C1 segment of cervical spinal cord (tissue), 14 donors: ENCODE measurements at places on chromosomes 4 and X.
A peak's percentile ranks its signal among the peaks of the same experiment; 100 is the strongest.

GRCh38 chr4:136302566-136302965 is 1229.7 kb downstream of the PCDH18 start:
- DNase-seq = no peak

DNA sequence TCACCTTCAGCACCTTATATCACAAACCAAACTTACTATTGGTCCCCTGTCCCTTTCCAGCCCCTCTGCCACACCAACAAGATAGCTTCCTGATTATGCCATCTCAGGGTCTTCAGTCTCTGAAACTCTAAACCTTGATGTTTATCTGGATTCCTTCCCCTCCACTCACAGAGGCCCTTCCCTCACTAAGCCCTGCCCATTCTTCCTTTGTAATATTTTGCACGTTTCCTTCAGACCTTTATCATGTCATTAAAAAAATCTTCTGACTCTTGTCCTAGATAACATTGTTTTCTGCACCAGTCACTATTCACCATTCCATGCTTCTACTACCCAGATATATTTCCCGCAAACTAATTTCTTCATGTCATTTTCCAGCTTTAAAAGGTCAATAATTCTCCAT is 17.7 kb upstream of the CEP135 start:
- no peak for DNase-seq

GRCh38 chrX:10769195-10769594 is 148.8 kb upstream of the MID1 start:
- DNase-seq = peak; percentile 2

DNA sequence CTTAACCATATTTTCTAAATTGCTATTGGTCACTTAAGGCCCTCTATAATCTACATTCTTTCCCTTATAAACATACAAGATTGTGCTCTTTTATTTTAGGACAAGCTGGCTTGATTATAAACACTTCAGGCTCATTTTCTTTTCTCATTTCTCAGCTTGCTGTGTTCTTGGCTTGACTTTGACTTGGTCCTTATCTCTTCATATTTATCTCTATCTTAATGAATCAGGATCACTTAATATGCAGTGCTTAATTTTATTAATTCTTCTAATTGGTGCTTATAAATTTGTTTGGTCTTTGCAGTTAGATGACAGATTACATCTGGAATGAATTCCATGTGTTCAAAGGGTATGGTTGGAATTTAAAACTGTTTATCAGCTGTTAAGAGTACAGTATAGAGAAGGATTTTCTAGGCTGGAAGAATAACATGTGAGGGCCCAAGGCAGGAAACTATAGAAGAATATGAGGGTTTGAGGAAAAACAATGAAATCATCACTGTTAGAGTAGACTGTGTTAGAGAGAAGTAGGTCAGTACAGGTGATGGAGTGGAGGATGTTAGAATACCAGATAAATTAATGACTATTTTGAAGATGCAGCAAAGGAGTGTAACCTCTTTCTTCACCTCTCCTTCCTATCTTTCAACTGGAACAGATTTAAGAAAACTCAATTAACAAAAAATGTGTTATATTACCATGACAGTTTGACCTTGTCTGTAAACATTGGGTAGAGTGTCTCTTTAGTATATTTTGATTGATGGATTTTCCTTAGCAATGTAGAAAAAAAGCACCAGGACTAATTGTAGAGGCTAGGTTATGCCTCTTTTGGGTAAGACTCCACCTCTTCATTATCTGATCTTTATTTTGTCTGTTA is 169.6 kb downstream of the RAPGEF2 start:
- no peak for DNase-seq

- DNase-seq = peak; percentile 10
These were observed 187.5 kb downstream of the QDPR start for GRCh38 chr4:17324386-17324830.

DNA sequence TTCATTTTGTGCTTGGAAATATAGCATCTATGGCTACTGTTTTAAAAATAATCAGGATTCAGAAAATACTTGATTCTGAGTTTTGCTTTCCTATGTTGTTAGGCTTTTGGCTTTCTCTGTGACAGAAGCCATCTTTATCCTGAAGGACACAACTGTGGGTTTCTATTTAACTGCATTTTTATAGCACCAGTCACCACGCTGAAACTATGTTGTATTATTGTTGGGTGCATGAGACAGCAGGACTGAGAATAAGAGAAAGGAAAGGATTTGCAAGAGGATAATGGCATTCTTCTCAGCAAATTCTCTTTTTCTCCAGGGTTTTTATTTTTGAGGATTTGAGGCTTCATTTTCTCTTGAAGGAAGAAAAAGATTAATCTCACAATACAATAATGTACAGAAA is 10.1 kb upstream of the NEUROG2 start:
- no peak for DNase-seq

- DNase-seq = no peak
These were observed 39.8 kb upstream of the KLHL13 start for GRCh38 chrX:118156254-118156952.

- no peak for DNase-seq
These were observed 9.4 kb downstream of the IL15 start for GRCh38 chr4:141645611-141646340.

- DNase-seq = no peak
These were observed 16.6 kb downstream of the LRPAP1 start for GRCh38 chr4:3515646-3516045.

DNA sequence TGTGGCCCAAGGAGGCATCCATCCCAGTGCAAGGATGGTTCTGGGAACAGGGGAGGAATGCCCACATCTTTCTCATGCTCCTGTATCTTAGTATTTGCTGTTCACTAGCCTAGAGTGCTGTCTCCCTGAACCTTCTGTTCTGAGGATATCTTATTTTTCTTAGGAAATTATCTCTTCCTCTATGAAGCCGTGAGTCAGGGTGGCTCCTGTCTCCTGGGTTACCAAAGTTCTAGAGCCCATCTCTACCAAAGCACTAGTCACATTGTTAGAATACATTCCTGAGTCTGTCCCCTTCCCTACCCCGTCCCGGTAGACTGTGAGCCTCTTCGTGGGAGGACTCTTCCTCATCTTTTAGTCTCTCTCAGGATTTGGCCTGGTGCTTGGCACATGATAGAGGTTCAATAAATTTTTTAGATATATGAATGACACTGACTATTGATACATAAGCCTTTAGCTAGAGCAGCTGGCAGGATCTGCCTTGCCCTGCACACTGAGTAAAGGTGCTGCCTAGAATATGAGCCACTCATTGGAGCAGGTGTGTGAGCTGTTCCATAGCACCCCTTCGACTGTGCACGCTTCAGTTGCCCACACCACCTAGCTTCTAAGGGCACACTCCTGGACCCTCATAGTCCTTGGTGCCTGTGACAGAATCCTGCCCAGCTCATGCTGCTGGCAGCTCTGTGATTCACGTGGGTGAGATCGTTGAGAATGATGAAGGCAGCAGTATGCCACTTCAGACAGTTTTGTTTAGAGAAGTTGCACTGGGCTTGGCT is 13.3 kb downstream of the CXCR3 start:
- no peak for DNase-seq

- DNase-seq = no peak
These were observed 10.7 kb downstream of the PPARGC1A start for GRCh38 chr4:23878912-23879732.

DNA sequence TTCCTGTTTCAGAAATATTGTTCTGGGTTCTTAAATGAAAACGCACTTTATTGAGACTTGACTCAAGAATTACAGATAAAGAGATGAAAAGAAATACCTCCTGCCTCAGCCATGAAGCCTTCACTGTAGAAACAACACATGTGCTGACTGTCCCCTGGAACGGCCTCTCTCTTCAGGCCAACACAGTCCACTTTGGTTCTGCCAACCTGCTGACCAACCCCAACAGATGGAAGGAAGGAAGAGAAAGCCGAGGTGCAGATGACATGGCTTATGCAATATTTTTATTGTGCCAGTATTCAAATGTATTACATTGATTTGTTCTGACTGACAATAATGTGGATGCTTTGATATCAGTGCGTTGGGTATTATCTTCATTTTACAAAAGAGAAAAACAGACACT is 171.0 kb downstream of the CPEB2 start:
- DNase-seq = no peak

DNA sequence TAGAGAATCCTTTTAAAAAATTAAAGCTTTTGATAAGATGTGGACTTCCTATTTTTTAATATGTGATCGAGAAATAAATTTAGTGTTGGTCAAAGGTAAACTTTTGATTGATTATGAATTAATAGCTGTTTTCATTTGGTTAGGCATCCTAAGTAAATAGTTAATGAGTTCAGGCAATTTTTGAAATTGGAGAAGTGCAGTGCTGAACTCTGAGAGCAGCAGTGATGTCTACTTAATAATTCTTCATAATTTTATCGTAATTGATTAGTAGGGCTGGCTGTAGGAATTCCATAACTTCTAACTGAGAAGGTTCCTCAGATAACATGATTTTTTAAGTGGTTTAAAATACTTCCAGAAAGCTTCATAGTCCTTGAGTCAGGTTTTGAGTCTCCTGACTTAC is 1.5 kb downstream of the MND1 start:
- no peak for DNase-seq

DNA sequence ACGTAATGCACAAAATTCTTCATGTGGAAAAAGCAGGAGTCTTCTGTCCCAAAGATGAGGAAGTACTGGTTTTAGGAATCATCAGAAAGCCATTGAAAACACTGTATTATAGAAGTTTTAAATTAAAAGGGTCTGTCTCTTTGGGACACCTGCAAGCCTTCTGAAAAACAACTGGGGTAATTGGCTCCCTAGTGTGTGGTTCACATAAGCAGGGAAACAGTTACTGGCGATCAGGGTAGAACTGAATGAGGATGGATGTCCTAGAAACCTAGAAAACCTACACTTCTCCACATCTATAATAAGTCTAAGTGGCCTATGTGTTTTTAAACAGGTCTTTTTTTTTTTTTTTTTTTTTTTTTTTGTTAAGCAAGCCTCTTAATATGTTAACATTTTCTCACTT is 945.5 kb upstream of the PCDH10 start:
- no peak for DNase-seq

- no peak for DNase-seq
These were observed 21.2 kb upstream of the TRPC5OS start for GRCh38 chrX:111854556-111855490.

- no peak for DNase-seq
These were observed 144.8 kb downstream of the BCOR start for GRCh38 chrX:39952989-39953388.

DNA sequence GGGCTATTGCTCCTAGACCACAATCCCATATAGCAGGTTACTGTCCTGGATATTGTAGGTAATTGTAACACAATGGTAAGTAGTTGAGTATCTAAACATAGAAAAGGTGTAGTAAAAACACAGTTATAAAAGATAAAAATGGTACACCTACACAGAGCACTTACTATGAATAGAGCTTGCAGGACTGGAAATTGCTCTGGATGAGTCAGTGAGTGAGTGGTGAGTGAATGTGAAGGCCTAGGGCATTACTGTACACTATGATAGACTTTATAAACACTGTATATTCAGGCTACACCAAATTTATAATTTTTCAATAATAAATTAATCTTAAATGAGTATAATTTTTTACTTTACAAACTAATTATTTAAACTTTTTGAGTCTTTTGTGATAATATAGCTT is 425.7 kb downstream of the PABPC4L start:
- DNase-seq = no peak

- DNase-seq = no peak
These were observed 45.4 kb downstream of the MBNL3 start for GRCh38 chrX:132443196-132444135.

GRCh38 chrX:37075892-37076595 is 67.9 kb downstream of the FAM47C start:
- DNase-seq = no peak

- no peak for DNase-seq
These were observed 248.1 kb downstream of the C4orf33 start for GRCh38 chr4:129344058-129344457.

DNA sequence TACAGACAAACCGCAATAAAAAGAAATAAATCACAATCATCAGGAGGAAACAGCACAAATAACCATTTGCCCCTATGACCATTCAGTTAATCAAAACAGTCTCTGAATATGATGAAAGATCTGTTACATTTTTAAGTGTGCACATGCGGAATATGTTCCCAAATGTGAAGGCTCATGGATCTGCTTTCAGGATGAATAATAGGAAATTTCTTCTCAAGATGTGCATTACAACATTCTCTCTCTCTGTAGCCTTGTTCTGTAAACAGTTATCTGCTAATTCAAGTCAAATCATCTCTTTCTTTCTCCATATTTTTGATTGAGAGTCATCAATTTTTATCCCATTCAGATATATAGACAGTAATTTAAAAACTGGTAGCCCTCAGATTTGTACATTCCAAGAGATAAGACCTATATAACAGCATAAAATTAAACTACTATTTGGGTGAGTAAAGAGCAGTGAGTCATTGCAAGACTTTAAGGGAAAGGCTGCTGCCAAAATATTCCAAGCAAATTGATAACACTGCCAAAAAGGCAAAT is 433.9 kb upstream of the ATOH1 start:
- no peak for DNase-seq

- DNase-seq = no peak
These were observed 135.3 kb upstream of the IL1RAPL2 start for GRCh38 chrX:104430742-104431119.

GRCh38 chrX:16695079-16695676 is 17.3 kb downstream of the CTPS2 start:
- DNase-seq = no peak

DNA sequence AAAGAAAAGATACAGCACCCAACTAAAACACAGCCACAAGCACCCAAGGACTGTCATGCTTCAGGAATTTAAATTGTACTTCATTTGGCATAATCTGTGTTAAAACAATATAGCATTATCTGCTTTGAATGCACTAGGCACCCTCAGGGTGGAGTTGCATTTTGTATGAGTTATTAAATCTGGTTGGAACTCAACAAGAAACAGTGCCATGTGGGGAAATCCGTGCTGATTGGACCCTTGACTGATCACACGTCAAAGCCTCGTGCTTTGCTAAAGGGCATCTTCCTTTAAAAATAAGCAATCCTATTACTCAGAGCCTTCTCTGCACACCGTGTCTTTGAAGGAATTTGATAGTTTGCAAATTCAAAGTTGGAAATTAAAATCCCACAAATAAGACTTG is 35.4 kb downstream of the IGFBP7 start:
- DNase-seq = no peak

DNA sequence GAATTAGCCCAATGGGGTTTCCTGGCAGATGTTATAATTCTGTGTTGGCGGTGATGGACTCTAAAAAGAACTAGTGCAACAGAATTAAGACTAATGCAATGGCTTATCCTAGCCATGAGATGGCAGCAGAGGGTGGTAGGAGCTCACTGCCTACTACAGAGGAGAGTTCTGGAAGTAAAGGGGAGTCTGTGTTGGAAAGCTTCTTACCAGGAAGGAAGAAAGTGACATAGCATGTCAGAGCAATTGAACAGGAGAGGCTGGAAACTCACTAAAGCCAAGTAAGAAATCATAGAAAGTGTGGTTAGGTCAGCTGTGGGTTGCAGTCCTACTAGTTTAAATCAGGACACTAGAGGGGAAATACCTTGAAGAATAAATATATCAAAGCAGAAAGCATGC is 6.3 kb upstream of the TRPC5OS start:
- DNase-seq = peak; percentile 19

- DNase-seq = no peak
These were observed 170.1 kb downstream of the LARP7 start for GRCh38 chr4:112807083-112807482.

- peak; percentile 28 for DNase-seq
These were observed 10.5 kb downstream of the ACSL1 start for GRCh38 chr4:184815046-184815877.

- no peak for DNase-seq
These were observed 53.2 kb downstream of the PPM1K start for GRCh38 chr4:88230969-88231771.

- no peak for DNase-seq
These were observed 28.9 kb downstream of the TMPRSS11E start for GRCh38 chr4:68476191-68476590.

GRCh38 chr4:134888156-134888555 is 686.6 kb upstream of the PABPC4L start:
- DNase-seq = no peak

GRCh38 chr4:48815483-48815882 is 15.4 kb upstream of the OCIAD1 start:
- no peak for DNase-seq
